ENCODE measurements at places on chromosomes 11 and 22.
A peak's percentile ranks its signal among the peaks of the same experiment; 100 is the strongest.

GRCh38 chr22:17266251-17266971, 47.2 kb upstream of the ADA2 start:
- peak; percentile 93 for DNase-seq

DNA sequence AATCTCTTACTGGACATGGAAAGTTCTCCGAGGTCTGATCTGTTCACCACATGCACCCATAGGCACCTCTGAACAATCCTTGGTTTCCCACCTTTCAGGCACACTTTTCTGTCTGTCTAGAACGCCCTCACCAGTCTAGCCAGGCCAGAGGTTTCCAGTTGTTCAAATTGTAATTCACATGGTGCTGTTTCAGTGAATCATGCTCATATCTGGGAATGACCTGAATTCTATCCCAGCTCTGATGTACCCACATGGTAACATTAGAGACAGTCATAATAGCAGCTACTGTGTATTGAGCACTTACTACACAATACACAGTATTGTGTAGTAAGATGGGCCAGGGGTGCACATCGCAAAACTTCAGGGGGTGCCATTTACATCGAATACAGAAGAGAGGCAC, 138.2 kb downstream of the COMMD9 start:
- no peak for DNase-seq

GRCh38 chr11:70298243-70298915, 27.9 kb downstream of the PPFIA1 start:
- DNase-seq, result no peak

DNA sequence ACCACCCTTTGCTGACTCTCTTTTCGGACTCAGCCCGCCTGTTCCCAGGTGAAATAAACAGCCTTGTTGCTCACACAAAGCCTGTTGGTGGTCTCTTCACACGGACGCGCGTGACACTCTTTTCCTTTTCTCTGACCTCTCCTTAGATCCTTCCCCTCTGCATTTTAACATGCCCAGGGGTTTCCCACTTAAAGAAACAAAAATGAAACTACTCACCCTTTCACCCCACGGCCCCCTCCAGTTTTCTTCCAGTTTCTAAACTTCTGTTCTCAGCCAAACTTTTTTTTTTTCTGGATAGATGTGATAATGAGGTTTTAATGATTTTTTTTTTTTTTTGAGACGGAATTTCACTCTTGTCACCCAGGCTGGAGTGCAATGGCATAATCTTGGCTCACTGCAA, 32.8 kb upstream of the NUP50 start:
- no peak for DNase-seq

DNA sequence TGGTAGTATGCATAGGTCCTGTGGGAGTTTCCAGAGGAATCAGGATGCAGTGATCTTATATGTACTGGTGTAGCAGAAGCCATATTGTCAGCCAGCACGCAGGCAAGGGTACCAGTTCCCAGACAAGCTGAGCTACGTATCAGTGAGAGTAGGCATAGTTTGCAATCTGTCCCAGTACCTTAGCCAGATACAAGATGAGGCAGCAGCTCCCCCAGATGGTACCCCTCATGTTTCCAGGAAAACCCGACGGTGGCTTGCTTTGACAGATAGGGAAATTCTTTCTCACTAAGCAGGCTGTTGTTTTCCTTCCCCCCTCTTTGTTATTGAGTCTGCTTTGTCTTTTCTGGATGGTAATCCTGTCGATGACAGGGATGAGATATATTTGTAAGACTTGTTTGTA, 109.7 kb upstream of the RRM1 start:
- DNase-seq, result no peak

- DNase-seq, result no peak
Observed at GRCh38 chr11:111527279-111527678, 12.7 kb downstream of the HOATZ start.

DNA sequence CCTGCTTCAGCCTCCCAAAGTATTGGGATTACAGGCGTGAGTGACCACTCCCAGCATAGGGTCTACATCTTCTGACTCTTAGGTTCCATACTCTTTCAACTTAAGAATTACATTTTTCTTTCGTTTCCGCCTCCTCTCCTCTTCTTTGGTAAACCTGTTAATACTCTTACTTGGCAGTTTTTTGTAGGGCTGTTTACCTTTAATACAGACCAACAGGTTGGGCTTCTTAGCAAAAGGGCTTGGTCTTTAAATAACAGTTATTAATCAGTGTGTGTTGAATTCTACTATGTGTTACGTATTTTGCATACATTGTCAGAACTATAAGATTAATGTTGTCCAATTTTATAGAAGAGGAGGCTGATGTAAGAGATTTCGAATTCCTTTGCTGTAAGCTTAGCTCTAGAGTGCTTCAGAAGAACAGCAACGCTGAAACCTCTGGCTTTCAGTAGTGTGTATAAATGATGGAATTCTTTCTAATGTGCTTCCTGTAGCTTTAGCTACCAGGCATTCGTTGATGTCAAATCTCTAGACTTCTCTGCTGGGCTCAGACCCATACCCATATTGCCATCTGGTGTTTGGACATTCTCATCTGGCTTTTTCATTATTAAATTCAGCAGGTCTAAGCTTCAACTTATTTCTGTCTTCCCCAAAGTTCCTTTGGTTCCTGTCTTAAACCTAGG, 3.1 kb downstream of the FDX1 start:
- DNase-seq, result no peak

GRCh38 chr11:40337118-40337517, 1122.3 kb downstream of the LRRC4C start:
- DNase-seq, result no peak

DNA sequence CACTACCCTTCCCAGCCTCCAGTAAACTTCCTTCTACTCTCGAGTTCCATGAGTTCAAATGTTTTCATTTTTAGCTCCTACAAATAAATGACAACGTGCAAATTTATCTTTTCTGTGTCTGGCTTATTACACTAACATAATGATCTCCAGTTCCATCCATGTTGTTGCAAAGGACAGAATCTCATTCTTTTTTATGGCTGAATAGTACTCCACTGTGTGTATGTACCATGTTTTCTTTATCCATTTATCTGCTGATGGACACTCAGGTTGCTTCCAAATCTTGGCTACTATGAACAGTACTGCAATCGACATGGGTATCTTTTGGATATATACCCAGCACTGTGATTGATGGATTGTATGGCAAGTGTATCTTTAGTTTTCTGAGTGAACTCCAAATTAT, 34.5 kb downstream of the FCHSD2 start:
- no peak for DNase-seq

DNA sequence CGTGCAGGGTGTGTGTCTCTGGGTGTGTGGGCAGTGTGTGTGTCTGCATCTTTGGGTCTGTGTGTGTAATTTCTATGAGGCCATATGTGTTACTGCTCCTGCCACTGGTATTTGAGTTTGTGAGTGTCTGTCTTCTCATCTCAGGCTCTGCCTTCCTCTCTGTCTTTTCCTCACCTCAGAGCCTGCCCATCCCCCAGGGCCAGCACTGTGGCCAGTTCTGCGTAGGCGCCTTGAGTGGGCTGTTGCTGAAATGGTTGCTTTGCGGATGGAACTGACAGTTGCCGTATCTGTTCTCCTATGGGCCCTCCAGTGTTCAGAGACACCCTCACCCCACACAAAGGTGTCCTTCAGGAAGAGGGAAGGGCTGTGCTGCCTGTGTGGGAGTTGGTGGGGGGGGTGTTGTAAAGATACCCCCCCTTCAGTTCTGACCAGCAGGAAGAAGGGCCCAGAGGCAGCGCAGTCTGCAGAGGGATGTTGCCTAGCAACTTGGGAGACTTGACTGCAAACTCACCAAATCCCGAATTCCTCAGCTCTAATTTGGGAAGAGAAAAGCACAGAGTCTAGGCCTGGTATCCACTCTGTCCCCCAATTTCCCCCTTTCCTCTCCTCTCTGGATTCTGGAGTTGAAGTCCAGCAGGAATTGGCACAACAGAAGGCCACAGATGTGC, 2.0 kb upstream of the NRGN start:
- DNase-seq, result no peak

DNA sequence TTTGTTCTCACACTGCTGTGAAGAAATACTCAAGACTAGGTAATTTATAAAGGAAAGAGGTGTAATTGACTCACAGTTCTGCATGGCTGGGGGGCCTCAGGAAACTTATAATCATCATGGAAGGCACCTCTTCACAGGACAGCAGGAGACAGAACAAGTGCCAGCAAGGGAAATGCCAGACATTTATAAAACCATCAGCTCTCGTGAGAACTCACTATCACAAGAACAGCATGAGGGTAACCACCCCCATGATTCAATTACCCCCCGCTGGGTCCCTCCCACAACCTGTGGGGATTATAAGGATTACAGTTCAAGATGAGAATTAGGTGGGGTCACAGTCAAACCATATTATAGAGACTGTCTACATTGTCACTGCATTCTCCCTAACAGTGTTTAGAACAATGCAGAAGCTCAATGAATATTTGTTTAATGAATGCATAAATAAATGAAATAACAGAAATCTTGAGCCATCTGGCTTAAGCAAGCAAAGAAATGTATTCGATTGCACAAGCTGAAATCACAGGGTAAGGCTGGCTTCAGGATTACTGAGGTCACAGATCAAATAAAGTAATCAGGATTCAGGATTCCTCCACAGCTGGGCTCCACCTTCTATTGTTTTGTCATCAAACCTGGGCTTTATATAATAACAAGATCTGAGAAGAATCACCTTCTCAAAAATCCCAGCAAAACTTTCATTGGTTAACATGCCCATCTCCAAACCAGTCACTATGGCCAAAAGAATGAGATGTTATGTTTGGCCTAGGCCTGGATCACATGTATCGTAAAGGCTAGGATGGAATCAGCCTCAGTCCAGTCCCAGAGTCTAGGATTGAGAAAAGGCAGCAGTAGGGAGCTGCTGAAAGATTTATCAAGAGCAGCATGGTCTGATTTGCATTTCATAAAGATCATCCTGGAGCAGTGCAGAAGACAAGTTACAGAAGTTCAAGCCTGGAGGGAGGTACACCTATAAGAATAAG, 137.8 kb upstream of the UBASH3B start:
- DNase-seq, result no peak

DNA sequence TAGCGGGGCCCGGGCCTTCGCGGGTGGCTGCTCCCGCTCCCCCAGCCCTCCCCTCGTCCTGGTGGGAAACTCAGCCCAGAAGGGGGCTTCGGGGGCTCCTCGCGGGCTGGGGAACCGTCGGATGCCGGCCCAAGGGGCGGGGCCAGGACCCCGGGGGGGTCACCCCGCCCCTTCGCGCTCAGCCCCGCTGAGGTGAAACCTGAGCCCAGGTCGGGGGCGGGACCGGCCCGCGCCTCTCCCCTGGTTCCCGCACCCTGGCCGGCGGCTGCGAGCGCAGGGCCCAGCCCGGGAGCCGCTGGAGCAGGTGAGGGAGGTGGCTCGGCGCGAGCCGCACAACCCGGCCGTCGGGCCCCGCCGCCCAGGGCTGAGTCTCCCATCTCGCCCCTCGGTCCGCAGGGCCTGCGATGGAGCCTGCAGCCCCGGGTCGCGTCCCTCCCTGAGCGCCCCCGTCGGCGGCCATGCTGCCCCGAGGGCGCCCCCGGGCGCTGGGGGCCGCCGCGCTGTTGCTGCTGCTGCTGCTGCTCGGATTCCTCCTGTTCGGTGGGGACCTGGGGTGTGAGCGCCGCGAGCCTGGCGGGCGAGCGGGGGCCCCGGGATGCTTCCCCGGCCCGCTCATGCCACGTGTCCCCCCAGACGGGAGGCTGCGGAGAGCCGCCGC, at the start of gene LARGE2:
TSS of gene LARGE2 (plus strand) at position 232 of the 658 bp plus-strand sequence. CDS start at position 459, 227 bp downstream.
- no peak for DNase-seq

GRCh38 chr11:3989921-3990290, 104.7 kb upstream of the RRM1 start:
- DNase-seq, result no peak

- DNase-seq, result no peak
Observed at GRCh38 chr11:106998116-106998915, 20.0 kb downstream of the GUCY1A2 start.

DNA sequence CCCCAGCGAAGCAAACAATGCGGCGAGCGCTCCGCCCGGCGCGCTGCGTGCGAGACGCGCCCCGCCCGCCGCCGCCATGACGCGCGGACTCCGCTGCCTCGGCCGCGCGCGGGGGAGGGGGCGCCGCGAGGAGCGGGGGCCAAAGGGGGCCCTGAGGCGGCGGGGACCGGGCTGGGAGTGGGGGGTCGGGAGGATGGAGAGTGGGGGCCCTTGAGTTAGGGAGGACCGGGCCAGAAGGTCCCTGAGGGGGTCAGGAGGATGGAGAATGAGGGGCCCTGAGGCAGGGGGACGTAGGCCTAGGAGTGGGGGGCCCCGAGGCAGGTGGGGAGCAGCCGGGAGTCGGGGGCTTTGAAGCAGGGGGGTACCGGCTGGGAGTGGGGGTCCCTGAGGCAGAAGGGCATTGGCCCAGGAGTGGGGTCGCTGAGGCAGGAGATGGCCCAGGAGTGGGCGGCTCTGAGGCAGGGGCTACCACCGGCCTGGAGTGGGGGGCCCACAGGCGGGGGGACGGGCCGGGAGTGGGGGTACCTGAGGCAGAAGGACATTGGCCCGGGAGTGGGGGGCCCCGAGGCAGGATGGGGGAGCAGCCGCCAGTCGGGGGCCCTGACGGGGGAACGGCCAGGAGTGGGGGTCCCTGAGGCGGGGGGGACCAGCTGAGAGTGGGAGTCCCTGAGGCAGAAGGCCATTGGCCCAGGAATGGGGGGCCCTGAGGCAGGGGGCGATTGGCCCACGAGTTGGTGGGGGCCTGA, at the start of gene BRD1:
TSS of gene BRD1 (minus strand) at position 21 of the 746 bp plus-strand sequence. CDS start 3,556 bp downstream, outside the sequence.
- DNase-seq, result no peak

DNA sequence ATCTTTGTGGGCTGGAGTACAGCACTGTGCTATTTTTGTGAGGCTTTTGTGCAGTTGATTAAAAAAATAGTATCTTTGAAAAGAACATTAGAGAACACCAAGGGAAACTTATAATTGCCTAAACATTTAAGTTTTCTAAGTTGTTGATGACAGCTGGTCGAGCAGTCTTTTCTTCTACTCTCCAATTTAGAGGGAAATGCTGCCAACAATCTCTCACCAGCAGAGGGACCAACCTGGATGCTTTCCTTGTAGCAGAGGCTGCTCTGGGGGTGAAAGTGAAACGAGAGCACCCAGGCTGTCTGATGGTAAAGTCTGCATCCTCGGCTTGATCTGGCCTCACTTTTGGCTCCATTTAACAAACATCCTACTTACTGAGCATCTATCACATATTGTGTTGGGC, 1286.5 kb upstream of the TENM4 start:
- DNase-seq, result no peak

DNA sequence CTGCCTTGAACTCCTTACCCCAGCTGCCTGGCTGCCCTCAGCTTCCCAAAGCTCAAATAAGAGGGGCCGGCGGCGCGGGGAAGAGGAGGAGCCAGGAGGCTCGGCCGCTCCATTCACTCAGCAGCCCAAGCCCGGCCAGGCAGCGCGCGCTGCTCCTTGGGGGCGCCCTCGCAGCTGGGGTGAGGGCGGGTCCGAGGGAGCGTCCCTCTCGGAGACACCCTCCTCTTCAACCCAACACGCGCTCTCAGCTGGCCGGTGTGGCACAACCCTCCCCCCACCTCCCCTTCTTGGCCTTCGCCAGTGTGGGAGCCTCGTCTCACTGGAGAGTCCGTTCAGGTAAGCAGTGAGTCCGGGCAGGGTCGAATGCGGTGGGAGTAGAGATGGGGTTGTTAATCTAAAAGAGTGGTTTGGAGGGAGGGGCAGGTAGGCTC, at the start of gene WT1:
TSS of gene WT1 (minus strand) at position 29 of the 431 bp plus-strand sequence.
- no peak for DNase-seq

Measured in NCI-H524 treated with DMSO at 0.1 percent for 48 hours (cell line).